ENCODE measurements at places on chromosomes 2 and 18.

DNA sequence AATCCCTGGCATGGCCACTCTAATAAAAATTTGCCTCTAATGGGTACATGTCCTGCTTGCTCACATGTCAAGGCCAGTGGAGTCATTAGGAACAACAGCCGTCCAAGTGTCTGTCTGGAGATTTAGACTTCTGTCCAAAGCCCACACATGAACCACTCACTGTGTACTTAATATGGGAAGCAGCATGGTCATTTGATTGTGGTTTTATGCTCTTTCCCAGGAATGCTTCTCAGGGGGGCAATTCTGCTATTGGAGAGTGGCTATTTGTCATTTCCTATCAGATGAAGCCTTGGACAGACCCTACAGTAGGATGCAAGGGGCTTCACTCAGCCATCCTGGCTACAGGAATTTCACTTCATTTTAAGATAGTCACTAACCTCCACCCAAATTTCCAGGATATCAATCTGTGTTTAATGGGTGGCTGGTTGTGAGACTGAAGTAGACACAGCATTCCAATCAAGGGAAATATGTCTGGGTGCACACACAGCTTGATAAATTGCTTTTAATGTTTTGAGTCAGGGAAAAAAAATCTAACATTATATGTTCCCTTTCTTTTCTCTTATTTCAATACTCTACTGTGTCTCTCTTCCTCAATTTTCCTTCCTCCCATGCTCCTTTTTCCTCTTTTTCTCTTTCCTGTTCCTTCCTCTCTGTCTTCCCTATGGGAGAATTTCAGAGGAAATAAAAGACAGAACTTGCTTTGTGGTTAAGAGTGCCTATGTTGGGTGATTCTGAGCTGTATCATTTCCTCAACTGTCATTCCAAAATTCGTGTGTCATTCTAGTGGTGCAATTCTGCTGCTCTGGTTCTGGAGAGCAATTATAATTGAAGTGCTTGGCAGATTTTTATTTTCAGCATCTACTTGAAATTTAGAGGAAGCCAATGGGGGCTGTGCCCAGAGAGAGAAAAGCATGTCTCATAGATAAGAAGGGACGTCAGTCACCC, 320.1 kb downstream of the OSR1 start:
- DNase-seq, result no peak

DNA sequence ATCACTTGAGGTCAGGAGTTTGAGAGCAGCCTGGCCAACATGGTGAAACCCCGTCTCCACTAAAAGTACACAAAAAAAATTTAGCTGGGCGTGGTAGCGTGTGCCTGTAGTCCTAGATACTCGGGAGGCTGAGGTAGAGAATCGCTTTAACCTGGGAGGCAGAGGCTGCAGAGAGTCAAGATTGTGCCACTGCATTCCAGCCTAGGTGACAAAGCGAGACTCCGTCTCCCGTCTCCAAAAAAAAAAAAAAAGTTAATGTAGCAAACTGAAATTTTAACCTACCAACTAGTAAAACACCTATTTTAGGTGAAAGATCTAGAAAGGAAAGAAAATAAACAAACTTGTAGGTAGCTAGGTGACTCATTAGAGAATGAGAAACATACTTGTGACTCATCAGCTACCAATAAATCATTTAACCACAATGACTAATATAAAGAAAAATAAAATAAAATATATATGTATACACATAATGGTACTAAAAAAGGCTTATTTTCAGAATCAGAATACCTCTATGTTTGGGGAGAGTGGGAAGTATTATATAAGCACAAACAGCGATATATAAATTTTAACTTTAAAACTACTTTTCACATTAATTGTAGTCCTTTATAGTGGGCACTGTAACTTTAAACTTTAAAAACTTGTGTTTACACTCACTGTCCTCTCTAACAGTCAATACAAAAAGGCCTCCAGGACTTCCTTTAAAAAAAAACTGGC, 36.6 kb downstream of the DARS1 start:
- peak; percentile 55 for DNase-seq

DNA sequence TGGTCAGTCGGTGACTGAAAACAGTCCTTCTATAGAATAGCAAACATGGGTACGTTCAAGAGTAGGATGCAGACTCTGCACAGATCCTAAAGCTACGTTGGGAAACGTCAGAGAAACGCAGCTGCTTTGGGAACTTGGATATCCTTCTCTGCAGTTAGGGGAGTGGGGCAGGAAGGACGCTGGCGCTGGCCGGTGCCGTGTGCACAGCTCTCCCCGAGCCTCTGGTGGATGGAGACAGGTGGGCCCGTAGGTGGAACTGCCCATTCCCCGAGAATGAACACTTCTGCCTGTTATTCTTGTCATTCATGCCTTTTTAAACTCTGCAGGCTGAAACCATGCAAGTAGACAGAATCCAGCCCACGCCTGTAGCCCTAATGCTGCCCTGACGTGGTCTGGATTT, 91.7 kb upstream of the MBOAT2 start:
- no peak for DNase-seq

DNA sequence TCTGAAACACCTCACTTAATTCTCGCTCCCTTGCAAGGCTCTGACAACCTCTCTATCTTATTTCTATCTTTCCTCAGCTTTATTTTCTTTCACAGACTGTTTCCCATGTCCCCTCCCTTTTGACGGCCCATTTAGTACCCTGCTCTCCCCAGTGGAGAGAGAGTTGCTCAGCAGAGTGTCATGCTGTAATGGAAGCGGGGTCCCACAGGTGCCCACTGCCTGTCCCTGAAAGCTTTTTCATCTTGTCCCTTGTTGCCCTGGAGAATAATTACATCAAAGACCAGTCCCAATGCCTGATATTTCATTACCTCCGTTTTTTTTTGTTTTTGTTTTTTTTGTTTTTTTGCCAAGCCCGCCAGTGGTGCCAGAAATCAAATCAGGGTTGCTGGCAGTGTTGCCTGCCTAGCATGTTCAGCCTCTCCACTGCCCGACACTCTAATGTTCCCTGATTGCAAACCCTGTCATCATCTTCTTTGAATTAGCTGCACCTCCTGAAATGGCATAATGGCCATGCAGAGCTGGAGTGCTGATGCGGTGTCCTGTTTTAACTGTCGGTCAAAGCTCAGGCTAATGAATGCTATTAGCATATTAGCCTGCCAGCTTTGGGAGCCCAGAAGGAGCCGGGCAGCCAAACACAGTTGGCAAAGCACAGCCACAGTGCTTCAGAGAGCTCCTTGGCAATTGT, 71.2 kb upstream of the CAVIN2 start:
- no peak for DNase-seq

DNA sequence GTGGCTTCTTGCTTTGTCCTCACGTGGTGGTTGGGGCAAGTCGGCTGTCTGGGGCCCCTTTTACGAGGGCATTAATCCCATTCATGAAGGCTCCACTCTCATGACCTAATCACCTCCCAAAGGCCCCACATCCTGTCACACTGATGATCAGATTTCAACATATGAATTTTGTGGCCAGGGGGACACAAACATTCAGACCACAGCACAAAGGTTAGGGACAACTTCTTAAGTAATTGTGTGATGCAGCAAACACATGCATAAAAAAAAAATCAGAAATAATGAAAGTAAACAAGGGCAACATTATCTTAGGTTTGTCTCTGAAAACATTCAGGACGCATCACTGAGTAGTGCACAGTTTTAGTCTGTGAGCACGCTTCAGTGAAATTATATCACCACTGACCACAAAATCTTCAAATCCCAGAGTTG, 54.2 kb upstream of the FRZB start:
- DNase-seq, result no peak

GRCh38 chr2:107806901-107807300, 19.8 kb upstream of the RGPD4 start:
- DNase-seq, result no peak

DNA sequence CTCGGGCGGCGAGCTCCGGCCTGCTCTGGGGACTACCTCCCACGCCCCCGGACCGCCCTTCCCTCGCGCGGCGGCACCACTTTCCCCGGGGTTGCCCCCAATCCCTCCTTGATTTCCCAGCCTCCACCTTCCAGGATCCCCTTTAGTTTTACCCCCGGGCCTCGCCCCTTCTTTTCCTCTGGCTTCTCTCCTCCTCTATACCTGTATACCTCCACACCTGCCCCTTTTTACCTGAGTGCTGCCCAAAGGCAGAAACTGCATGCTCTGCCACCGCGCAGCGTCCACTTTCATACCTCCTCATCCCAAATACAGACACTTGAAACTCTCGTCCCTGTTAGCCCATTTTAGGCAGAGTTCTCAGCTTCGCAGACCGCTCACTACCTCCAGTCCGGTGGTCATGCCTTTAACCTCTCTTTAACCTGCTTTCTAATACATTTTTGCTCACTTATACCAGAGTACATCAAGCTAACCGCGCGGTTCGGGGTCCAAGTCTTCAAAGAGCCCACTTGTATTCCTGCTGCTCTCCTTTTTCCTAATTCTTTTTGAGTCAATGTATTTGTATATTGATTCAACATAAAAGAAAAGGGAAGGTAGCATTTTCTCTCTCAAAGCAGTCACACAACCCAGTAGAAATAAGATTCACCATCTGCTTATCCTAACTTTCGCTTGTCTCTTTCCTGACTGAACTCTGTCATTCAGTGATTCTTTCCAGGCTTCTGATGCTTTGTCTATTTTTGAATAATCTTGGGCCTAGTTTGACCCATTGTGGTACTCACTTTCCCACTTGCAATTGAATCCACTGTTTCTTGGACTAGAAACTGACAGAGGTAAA, 901 bp downstream of the SPOPL start:
- no peak for DNase-seq

- no peak for DNase-seq
These were observed 140.5 kb downstream of the LRP2 start for GRCh38 chr2:169221745-169222369.

Measured in stimulated activated naive CD8-positive, alpha-beta T cell treated with anti-CD3 and anti-CD28 coated beads, Interleukin-15, amount 100 ng/mL, for 72 hours (primary cell).